ENCODE measurements at places on chromosomes 4 and X. TPM values are rescaled to one million over a fixed set of nuclear protein-coding genes. Genes with fewer than 3 reads are reported as not detected.

DNA sequence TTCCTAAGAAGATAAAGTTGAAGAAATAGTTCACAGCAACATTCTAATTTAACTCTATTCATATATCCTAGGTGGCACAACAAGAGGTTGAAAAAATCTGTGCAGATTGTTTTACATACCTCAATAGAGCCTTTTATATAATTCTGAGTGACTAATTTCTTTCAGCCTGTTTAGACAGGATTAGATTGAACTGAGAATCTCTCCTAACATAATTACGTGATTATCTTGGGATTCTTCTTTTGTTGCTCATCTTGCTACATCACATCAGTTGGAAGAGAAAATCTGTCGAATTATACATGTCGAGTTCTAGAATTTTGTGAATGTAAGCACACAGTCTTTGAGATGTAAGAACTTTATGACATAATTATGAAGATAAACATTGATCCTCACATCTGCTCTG, 1873.7 kb upstream of the IGFBP7 start:
- DNase-seq = no peak

DNA sequence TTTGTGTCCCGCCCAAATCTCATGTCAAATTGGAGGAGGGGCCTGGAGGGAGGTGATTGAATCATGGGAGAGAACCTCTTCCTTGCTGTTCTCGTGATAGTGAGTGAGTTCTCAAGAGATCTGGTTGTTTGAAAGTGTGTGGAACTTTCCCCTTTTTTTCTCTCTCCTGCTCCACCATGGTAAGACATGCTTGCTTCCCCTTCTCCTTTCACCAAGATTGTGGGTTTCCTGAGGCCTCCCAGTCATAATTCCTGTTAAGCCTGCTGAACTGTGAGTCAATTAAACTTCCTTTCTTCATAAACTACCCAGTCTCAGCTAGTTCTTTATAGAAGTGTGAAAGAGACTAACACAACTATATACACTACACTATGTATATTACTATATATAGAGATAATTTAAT, 697.8 kb upstream of the HS3ST1 start:
- DNase-seq = no peak

DNA sequence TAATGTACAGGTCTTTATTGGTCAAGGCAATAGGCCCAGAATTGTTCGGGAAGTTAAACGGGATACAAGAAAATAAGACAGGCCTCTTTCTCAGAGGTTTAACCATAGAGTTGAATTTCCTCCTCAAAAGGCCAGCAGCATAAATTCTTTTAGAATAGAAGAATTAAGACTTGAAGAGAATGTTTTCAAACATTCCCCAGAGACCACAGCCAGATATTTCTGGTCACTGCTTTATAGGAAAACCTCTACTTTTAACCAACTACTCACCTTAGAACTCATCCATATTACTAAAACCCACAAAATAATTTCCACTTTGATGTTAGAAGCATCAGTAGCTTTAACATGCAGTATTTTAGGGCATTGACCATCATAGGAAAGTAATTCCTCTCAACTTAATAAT, 317.9 kb downstream of the RAB28 start:
- no peak for DNase-seq

DNA sequence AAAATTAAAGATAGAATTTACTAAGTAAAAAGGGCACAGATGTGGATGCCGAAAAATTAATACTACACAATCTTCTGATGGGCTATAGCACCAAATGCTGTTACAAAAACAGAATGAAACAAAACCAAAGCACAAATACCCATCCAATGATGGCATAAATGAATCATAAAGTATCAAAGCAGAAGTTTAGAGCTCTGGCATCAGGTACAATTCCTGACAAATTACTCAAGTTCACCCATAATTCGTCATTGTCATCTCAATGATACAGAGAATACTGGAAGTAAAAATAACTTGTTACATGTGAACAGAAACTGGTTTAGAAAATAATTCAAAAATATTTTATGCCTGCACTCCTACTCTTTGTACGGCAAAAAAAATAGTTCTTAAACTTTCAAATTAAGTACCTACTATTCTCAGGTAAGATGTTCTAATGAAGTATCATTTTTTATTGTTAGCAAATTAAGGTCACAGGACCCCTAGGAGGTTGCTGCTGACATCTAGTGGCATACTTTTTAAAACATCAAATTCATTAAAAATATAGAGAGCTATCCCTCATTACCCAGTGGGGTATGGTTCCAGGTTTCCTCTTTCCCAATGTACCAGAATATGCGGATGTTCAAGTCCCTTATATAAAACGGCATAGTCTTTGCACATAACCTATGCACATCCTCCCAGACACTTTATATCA, 126.1 kb downstream of the INPP4B start:
- no peak for DNase-seq

- DNase-seq = no peak
Observed at GRCh38 chrX:147180886-147181285, 366.3 kb upstream of the CXorf51A start.

The FAT4 gene
- 0.03 TPM for total RNA-seq

The CNKSR2 gene
- total RNA-seq = 9.0 TPM

The LONRF3 gene
- total RNA-seq = 1.6 TPM

The CDKL2 gene
- 0.22 TPM for total RNA-seq

The INTS6L gene
- 31.7 TPM for total RNA-seq

All from activated naive CD8-positive, alpha-beta T cell treated with anti-CD3 and anti-CD28 coated beads, Interleukin-2, amount 10 ng/mL, durations not matched to agents 7 days and 5 days (primary cell).